Brain (organoid and tissue), 16 donors: ENCODE measurements at places on chromosomes 11 and 22.

DNA sequence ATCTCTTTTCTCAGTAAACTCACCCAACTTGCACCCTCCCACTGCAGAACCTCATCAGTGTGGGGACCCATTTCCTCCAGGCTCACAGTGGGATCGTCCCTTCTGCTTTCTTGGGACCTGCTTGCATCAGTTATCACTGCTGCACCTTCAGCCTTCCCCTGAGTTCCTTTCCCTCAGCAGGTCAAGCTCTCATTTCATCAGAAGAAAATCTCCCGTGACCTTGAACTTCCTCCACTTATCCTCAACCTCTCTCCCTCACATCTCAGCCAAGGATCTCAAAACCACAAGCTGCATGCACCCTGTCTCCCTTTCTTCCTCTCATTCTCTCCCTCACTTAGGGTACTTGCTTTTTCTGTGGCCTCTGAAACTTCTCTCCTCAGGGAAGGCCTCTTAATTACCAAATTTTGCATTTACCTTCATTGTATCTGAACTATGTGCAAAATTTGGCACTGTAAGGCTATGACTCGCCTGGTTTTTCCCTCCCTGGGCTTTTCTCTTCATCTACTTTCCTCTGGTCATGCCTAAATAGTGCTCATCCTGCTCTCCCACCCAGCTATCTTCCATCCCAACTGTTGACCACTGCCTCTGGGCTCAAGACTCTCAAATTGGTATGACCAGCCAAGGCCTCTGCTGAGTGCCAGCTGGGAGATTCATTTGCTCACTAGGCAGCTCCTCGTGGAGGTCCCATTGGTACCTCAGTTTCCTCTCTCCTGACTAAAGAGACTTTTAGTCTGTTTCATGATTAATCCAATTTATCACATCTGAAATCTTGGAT is 2.7 kb upstream of the RCE1 start:
- DNase-seq, result no peak

GRCh38 chr11:9562716-9563115 is 10.8 kb upstream of the WEE1 start:
- no peak for DNase-seq

DNA sequence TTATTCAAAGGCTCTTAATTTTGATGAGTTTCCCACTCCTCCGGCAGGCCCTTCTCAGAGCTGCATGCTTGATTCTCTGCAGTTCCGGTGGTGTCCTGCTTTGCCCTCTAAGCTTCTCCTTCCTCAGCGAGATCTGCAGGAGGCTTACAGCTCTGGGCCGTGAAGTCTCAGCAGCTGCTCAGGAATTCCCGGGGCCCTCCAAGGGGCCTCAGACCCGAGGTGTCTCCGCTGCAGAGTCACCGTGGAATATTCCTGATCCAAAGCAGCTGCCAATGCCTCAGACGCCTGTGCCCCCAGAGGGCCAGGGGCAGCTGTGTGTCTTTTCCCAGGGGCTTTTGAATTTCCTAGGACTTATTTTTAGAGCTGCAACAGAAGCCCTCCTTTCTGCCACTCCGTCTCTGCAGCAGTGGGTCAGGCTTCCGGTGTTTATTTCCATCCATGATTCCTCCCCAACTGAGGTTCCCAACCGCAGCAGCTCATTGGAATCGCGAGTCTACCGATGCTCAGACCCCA is 37.2 kb downstream of the RPS6KA4 start:
- DNase-seq, result no peak

- DNase-seq, result no peak
These were observed 60.2 kb upstream of the CDON start for GRCh38 chr11:126122863-126123262.

GRCh38 chr11:116357784-116358544 is 414.8 kb downstream of the BUD13 start:
- DNase-seq, result peak; percentile 71

- peak; percentile 59 for DNase-seq
These were observed 952 bp upstream of the CATSPERZ start for GRCh38 chr11:64298966-64299846.

- peak; percentile 92 for DNase-seq
These were observed 28.1 kb downstream of the NRXN2 start for GRCh38 chr11:64694821-64695365.

DNA sequence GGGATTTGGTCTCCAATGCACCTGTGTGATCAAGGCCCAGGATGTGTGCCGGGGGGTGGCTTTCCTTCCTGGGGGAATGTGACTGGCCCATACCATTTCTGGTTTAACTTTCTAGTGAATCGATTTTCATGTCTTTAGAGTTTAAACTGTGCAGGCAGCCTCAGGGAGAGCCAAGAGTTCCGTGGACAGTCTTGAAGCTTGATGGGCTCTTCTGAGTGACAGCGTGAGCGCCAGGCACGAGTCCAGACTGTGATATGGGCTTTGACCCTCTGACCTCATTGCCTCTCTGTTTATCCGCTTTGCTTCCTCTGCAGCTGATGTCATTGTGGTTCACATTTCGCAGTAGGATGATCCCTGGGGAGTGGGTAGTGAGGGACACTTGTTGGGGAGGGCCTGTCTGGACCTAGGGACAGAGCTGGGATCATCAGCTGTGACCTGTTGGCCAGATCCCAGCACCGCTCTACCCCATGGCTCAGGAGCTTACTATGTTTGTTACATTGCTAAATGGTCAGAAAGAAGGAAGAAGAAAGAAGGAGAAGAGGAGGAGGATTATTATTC is 80.6 kb upstream of the CLDN5 start:
- DNase-seq, result no peak

GRCh38 chr11:86249307-86250098 is 5.0 kb downstream of the EED start:
- no peak for DNase-seq
